ENCODE measurements at places on chromosomes 2 and 18. TPM values are rescaled to one million over a fixed set of nuclear protein-coding genes. Genes with fewer than 3 reads are reported as not detected.

GRCh38 chr2:186256540-186256939 lies 229.5 kb upstream of the ZC3H15 start:
- DNase-seq, result no peak

- peak; percentile 58 for DNase-seq
Measured at GRCh38 chr18:34787931-34788532, 77.9 kb downstream of the DTNA start.

SLC19A3 gene
- not detected for total RNA-seq

DNA sequence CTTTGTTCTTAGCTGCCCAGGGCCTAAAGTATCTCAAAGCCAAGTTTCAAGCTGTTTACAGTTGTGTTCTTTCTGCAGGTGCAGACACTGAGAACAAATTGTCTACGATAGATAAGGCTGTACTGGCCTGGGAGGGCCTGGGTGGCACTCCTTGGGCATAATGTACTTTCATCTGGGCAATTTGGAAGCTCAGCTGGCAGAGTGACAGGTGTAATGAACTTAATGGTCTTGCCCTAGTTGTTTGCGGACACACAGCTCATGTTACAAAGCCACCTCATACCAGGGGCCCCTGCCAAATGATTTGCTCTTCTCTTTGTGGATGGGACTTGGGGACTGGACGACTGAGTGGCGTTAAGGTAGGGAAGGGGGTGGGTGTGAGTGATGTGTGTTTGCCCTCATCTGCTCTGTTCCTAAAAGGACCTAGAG lies 4.3 kb downstream of the LDLRAD4 start:
- DNase-seq, result no peak

DNA sequence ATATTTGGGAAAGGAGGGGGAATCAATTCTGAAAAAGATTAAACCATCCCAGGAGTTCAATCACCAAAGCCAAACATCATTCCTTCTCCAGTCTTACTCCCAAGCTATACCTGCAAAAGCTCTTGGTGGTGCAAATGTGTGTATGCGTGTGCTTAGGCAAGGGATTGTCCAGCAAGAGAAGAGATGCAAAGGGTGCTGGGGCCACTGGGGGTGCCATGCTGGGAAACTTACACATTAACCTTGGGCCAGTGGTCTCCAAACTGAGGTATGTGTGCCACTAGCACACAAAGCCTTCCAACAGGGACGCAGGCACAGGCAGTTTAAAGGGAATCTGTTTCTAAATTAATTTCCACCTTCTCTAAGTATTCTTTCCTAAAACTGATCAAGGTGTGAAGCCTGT lies 307.9 kb downstream of the NBAS start:
- DNase-seq, result no peak

DNA sequence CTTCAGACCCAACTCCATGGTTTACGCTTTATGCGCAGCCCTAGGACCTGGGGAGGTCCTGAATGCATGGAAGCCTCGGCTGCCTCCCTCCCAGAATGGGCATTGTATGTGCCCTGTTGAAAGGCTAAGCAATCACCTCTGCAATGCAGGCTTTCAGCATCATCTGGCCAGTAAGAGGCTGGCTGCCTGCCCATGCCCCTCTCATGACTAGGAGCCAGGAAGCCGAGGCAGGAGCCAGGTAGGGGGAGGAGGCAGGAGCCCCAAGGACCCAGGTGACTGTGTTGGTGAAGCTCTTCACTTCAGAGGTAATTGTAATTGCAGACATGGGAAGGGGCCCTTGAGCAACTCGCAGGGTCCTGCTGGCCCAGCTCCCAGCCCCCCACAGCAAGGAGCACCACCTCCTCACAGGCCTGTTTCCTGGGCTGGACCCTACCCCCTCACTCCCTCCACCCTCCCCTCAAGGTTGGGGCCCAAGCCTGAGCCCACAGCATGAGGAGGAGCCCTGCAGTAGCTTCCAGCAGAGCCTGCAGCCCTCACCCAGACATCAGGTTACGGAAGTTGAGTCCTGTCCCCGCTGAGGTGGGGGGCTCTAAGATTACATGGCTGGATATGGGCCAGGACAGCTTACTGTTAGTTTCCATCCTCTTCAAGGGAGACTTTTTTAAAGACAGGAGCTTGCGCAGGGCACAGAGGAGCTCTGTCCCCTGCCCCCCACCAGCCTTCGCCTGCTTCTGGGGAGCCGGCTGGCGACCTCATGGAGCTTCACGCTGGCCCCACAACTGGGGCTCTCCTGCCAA lies 21.9 kb downstream of the CRACDL start:
- DNase-seq, result no peak

DNA sequence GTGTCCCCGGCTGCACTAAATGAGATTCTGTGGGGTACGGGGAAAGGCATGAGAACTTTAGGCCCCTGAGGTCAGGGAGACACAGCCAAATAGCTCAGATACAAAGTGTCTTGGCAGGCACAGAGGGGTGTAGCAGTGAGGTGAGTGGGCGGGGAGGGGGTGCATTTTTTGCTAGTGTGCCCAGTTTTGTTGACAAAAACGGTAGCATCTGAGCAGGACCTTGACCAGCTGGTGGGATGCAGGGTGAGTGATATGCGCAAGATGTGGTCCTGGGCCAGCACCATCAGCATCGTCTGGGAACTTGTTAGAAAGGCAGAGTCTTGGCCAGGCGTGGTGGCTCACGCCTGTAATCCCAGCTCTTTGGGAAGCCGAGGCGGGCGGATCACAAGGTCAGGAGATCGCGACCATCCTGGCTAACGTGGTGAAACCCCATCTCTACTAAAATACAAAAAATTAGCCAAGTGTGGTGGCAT lies 127.3 kb upstream of the LGALSL start:
- no peak for DNase-seq

DNA sequence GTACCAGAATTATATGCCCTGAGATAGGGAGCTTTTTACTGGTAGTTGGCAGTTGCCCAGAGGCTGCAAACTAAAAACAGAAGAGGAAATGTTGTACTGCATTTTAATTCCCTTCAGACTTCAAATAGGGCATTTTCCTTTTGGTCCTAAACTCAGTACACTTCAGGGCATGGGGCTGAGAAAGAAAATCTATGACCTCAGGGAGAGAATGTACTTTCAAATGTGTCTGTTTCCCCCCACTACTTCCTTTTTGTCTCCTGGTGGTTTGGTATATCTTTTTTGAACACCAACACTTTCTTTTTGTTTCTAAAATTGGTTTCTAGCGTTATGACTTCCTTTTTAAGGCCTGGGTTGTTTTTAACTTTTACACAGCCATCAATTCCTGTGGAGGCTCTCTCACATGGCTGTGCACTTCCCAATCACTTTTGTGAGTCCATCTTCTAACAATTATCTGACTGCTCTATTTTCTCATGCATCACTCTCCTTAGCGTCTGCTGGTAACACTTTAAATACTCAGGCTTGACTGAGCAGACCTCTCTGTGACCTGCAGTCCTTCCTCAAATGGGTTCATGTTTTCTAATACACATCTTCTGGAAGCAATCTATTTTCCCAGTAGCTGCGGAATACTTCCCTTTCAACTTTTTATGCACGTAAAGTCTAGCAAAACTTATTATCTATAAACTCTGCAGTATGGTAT lies 596.0 kb downstream of the LRP1B start:
- DNase-seq, result no peak

ALLC gene
- total RNA-seq, result not detected

DNA sequence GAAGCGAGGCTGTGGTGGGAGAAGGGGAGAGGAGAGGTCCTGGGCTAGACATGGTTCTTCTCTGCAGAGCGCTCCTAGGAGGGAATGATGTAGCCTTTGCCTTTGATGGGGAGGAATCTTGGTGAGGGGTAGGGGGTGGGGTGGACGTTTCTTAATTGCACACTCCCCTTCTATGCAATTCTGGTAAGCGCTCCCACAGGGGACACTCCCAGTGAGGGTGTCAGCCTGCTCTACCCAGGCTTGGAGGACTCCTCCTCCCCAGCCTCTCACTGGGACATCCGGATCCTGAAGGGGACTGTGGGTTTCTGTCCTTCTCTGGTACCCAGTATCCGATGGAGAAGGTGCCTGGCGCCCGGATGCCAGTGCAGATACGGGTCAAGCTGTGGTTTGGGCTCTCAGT lies 114.3 kb downstream of the DYSF start:
- no peak for DNase-seq

DNA sequence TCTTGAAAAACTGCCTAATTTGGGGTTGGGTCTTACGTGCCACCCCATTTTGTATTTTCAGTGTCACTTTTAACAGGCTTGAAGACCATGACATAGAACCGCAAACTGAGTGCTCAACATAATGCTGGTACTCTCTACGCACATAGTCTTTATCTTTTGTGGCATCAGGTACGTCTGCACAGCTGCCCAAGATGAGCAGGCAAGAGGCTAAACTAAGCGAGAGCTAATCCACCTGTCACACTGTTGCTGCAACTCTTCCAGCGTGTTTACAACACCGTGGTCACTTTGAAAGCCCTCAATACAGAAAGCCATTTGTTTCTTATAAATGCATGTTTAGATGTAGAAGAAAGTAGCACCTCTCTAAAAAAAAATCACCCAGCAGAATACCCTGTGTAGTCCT lies 270.0 kb upstream of the TCF4 start:
- DNase-seq, result no peak

DNA sequence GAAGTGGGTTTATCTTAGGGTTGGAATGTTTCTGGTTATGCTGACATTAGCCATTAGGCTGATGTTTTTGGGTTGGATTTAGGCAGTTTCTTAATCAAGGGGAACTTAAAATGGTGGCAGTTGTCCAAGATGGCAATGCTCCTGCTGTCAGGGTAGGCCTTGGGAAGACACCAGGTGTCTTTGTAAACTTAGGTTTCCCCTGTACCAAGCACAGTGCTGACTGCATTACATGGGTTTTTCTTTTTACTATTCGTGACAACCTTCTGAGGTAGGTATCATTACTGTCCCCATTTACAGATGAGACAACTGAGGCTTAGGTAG lies 528 bp upstream of the ATG16L1 start:
- DNase-seq, result no peak

GRCh38 chr18:34913837-34914661 lies 127.2 kb upstream of the MAPRE2 start:
- DNase-seq, result no peak

- DNase-seq, result no peak
Measured at GRCh38 chr2:240479111-240479501, 43.6 kb downstream of the GPC1 start.

GRCh38 chr2:235500110-235500760 lies 6.4 kb downstream of the AGAP1 start:
- DNase-seq, result no peak

GRCh38 chr2:12192762-12193161 lies 446.3 kb downstream of the LPIN1 start:
- no peak for DNase-seq

DNA sequence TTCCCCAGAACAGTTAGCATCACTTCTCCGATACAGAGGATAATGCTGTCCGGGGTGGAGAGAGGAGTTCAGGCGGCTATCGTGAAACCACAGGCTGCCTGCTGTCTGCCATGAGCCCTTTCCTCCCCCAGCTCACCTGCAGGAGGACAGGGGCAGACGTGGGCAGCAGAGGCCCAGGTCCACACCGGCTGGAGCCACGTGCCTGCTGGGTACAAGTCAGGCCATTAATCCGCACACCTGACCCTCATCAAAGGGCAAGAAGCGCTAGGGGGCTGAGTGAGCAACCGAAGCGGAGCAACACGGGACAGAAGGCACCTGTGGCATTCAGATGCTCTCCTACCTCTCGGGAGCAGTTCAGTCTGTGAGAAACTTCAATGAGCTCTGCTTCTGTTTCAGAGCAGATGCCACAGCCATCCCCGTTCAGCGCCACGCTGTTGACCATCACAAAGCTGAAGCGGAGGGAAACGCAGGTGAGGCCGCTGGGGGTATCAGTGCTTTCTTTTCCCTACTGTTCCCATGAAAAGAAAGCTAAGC lies 21.5 kb downstream of the MPPE1 start:
- no peak for DNase-seq

DNA sequence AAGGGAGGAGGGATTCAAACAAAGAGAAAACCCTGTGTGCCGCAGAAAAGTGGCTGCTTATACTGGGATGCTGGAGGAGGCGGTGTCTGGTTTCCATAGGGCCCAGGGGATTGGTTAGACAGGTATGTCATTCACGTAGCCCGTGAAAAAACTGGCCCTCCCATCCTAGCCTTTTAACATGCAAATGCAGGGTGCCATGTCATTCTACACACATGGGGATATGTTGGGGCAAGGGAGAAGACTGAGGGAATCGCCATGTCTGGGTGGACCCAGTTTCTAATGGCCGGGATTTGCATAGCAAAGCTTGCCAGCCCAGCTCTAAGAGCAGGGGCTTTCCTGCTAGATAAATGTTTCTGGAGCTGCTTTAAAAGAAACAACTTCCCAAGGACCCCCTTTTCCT lies 8.2 kb upstream of the RNU2-63P start:
- no peak for DNase-seq
